Renal cortex interstitium (tissue), 15 donors: ENCODE measurements at places on chromosomes 5 and 9.
A peak's percentile ranks its signal among the peaks of the same experiment; 100 is the strongest.

- no peak for DNase-seq
Observed at GRCh38 chr9:18456624-18457237, 17.2 kb upstream of the ADAMTSL1 start.

DNA sequence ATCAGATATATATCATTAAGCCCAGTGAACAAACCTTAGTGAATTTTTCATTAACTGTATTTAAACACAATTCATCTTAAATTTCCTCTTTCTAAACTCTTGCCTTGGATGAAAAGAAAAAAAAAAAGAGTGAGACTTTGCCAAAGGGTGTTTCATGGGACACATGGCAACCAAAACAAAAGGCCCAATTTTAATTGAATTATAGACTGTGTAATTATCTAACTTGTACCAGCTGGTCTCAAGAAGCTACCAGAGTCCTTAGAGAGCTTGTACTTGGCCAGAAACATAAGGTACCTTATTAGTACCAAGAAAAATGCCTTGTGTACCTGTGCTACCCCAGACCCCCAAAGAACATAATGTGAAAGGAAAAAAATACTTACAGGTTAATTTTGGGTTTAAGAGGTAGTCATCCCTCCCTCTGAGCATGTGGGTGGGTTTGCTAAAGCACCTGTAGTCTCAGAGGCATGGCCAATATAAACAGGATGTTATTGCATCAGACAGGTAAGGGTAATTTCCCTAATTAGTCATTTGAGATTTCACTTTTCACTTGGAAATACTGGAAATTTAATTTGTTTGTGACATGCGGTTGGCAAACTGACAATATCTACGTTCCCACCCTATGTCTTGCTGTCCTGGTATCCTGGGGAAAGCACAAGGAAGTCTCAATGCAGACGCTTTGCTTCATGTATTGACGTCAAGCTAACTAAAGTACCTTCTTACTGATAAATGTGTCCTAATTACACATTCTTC lies 90.1 kb downstream of the SNCAIP start:
- DNase-seq, result no peak

GRCh38 chr9:35293376-35293964 lies 131.7 kb downstream of the UNC13B start:
- no peak for DNase-seq

GRCh38 chr5:94944160-94944559 lies 325.7 kb downstream of the SLF1 start:
- no peak for DNase-seq

GRCh38 chr9:124465736-124466135 lies 15.5 kb downstream of the ADGRD2 start:
- no peak for DNase-seq

GRCh38 chr5:74526111-74526510 lies 114.4 kb downstream of the ENC1 start:
- DNase-seq, result no peak

DNA sequence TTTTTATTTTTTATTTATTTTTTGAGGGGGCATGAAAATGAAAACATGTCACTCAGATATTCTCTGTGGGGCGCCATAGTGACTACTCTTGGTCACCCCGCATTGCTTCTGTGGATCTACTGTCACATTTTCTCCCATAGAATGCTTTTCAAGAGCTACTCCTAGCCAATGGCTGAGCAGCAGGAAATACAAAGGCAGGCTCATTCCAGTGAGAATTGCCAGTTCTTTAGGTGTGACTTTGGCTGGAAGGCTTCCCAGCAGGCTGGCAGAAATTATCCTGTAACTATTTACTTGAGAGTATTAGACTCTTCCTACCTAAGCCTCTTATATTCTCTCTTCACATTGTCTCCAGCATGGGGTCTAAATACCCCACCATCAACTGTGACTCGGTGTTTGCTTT lies 21.0 kb upstream of the PTPRD start:
- no peak for DNase-seq

DNA sequence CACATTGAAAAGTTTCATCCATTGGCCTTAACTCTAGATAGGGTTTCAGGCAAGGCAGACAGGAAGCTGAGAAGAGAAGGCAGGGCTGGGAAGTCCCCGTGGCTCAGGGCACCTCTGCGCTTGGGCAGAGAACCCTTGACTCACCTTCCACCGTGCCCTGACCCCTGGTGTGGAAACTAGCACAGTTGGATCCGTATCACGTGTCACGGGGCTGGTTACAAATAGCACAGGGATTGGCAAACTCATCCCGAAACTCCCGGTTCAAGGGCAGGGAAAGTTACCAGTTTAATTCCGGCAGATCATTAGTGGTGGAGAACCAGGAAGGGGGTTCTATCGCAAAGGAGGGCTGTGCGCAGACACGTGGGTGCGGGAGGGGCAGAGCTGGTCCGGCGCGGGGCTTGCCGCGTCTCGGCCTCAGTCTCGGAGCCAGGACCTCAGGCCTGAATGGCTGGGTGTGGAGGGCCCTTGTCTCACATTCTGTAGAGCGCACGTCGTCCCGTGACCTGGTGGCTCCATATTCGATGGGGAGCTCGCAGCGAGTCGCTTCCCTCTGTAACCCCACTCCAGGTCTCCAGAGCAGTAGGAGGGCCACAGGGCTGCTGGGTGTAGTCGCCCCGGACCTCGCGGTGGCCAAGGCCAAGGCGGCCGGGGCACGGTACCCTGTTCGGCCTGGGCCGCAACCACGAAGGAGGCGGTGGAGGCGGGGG lies 771 bp upstream of the TMEM171 start:
- no peak for DNase-seq

GRCh38 chr9:123326662-123327093 lies 29.3 kb upstream of the CRB2 start:
- no peak for DNase-seq

DNA sequence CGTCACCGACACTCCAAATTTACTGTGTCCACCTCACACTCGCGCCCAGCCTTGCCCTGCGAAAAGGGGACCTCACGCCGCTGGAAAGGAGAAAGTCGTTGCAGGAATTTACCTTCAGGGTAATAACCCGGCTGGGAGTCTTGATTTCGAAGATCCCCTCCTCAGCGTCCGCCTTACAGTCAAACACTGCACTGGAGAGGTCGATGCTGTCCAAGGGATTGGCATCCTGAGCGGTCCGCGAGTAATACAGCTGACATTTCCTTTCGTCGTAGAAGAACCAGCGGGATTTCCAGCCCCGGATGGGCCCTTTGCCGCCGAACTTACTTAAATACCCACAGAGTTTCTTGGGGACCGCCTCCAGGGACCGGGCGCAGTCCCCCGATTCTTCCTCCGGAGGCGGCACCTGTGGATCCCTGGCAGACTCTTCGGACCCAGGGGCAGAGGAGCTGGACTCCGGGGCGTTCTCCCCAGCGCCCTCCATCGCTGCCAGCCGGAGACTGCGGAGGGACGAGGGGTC lies 330 bp downstream of the TBC1D2 start:
- no peak for DNase-seq

DNA sequence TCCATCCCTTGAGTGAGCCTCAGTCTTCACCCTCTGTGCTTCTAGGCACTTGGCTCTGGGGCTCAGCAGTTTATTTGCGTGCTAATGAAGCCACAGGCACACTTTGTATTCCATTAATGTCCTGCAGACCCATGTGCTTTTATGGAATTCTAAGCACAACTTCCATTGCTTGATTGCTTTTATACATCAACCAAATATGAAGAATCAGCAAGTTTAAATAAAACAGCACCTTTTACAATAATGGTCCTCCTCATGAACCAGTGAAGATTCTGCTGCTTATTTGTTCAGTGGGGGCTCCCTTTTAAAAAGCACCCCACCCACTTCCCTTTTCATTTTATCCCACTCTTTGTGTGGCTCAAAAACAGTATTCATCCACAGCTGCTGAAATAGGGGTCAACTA lies 60.2 kb downstream of the DCP2 start:
- no peak for DNase-seq

GRCh38 chr9:37371565-37372464 lies 50.7 kb upstream of the GRHPR start:
- no peak for DNase-seq

DNA sequence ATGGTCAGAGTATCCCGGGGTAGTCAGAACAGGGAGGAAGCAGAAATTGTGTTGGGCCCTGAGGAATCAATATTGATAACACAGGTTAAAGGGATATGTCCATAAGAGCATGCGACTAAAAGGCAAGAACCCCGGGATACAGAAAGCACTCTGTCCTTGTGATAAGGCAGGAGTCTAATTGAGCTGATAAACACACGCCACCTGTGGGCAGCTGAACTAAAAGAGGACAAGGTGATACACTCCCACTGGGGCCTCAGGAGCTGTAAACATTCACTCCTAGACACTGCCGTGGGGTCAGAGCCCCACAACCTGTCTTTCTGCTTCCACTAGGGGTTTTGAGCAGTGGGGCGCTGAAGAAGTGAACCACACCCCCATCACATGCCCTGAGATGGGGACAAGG lies 144.7 kb upstream of the MPDZ start:
- DNase-seq, result no peak

- DNase-seq, result peak; percentile 19
Observed at GRCh38 chr5:67693956-67694809, 497.6 kb upstream of the CD180 start.

DNA sequence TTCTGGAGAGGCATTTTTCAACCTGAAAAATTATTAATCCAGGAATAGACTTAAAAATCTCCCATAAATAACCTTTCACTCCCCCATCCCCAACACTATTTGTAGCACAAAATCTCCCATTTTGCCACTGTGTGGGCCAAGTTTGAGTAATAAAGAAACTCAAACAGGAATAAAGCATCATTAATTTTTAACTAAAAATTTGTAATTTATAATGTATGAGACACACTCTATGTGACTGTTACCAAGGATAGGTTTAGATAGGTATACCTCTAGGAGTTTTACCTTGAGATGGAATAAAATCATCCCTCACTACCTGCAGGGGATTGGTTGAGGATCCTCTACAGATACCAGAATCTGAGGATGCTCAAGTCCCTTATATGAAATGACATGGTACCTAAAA lies 30.1 kb downstream of the CHD1 start:
- DNase-seq, result no peak

DNA sequence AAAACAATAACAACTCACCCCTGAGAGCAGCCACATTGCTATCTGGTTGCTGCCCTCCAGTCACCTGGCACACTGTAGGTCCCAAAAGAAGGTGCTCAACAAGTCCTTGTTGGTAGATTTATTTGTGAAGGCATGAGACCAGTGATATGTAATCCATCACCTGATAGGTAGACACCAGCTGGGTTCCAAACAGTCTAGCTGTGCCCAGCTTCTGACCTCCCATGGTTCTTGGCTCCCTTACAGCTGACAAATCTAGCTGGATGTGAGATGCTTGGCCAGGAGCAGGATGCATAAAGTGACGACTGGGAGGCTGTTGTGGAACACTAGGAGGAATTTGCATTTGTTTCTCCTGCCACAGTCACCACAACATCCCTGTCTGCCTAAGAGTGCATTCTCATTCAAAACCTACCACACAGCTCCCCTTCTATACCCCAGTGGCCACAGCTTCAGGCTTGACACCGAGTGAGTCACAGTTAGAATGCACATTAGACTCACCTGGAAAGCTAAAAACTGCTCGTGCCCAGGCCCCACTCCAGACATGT lies 7.8 kb upstream of the VLDLR start:
- DNase-seq, result no peak

- no peak for DNase-seq
Observed at GRCh38 chr9:127692071-127692470, 14.7 kb upstream of the CFAP157 start.

- no peak for DNase-seq
Observed at GRCh38 chr5:132475987-132476875, 14.3 kb downstream of the IRF1 start.

DNA sequence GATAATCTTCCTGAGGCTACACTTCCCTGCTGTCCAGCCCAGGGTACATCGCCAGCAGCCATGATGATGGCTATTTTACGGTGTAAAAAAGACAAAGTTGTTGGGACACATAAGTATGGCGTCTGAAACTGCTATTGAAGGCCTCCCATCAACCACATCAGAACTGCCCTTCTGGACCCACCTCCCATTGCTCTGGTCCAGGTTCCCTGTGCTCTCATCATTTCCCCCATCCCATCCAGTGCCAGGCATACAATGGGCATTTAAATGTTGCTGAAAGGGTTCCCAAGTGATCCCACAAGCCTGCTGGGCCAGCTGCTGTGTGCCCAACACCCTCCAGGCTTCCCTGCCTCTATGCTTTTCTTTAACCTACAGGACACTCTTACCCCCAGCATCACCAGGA lies 10.6 kb downstream of the IL9 start:
- no peak for DNase-seq

GRCh38 chr5:14781106-14781505 lies 90.5 kb downstream of the ANKH start:
- no peak for DNase-seq

- no peak for DNase-seq
Observed at GRCh38 chr9:81814794-81815464, 113.3 kb upstream of the SPATA31D4 start.

DNA sequence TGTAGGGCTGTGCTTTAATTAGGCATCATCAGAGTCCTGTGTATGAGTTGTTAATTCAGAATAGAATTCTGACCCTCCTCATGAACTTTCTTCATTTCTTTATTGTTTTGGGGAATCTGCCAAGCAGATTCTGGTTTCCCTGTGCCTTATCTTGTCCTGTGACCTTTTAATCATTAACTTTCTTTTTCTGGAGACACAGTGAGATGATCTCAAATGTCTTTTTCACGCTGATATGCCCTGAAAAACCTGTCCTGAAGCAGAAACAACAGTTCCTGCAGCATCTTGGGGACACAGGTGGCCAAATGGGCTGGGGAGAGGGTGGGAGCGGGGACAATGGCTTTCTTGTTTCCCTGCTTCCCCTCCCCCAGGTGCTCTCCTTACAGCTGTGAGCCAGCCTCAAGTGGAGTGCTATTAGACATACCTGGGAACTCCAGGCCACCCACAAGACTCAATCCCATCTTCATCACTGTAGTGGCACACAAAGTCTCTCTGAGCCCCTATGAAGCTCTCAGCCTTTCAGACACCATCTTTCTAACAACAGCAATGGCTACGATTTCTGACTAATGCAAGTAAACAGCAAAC lies 213.8 kb downstream of the ATP10B start:
- no peak for DNase-seq

DNA sequence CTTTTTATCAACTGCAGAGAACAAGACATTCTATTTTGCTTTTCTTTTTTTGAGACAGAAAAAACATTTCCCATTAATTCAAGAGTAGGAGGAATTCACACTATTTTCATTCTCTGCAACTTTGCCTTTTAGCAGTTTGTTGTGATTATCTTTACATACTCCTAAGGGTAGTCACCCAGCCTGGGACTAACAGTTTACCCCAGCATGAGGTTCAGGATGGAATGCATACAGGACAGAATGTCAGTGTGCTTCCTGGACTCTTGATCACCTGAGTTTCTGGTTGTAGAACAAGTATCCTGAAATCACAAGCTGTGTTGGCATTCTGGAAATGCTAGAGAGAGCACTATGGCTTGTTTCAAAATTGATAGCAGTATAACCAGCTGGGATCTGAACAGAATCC lies 368.1 kb downstream of the KIF4B start:
- DNase-seq, result no peak

- no peak for DNase-seq
Observed at GRCh38 chr5:103389357-103389756, 130.8 kb downstream of the MACIR start.
